ENCODE measurements at places on chromosomes 1 and 21.

DNA sequence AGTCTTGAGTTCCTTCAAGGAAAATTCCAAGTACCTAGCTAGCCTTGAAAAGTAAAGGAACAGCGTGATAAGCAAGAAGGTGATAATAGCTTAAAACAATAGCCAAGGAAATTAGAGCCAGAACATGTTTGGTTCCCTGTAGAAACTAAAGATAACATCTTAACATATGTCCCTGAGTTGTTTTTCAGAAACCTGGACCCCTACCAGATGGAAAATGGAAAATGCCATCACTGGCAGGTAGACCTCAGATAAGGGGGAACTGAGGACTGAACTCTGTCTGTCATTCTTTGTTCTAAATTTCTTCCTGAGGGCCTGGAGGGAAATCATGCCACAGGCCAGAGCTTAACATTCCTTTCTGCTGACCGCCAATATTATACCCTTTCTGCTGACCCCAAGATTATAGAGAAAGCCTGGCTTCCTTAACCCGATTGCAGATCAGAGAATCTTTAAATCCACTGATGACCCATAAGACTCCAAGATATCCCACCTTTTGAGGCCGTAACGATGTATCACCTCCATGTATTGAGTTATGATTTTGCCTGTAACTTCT, 23.4 kb downstream of the CNIH3 start:
- no peak for DNase-seq

DNA sequence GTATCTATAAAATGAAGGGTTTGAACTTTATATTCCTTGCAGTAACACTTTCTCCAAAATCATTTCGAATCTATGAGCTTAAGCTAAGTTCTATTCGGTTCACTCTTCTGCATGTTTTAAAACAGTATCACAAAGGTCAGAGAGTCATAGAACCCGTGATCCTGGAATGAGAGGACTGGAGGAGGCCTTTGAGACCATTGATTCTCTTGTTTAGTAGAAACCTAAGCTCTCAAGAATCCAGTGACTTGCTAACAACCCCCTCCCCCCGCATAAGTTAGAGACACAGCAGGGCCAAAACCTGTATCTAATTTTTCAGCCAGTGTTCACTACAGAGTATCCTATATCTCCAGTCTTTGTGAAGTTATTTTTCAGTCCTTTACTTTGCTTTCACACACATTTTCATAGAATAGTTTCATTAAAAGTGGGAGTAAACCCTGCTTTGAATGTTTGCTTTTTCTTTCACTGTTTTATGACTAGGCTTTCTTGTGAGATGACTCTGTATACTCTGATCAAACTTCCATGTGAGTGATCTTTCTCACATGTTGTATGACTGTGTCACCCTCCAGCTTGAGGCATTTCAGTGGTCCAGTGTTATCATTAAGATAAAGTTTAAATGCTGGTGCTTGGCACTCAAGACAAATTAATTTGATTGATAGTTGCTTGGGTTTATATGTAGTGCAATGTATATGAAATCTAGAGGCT, 275.4 kb upstream of the SGIP1 start:
- no peak for DNase-seq

GRCh38 chr1:77888781-77889642, 588 bp downstream of the NEXN start:
- DNase-seq = no peak

DNA sequence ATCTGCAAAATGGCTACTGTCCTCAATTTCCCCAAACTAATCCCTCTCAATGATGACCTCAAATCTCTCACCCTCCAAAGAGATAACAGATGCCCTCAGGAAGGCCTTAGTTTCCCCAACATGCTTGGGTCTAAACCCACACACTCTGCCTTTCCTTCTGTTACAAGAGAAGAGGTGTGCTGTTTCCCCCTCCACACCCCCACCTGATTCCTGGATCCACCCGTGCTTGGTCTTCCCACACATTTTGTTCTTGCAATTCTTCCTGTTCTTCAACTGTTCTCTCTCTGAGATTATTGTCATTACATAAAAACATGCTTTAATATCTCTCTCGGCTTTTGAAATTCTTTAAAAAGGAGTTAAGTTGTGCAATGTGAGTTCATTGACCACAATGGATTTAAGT, 5.7 kb upstream of the CBR3 start:
- DNase-seq = no peak

- DNase-seq = no peak
Measured at GRCh38 chr1:9230869-9231533, 3.6 kb upstream of the H6PD start.

DNA sequence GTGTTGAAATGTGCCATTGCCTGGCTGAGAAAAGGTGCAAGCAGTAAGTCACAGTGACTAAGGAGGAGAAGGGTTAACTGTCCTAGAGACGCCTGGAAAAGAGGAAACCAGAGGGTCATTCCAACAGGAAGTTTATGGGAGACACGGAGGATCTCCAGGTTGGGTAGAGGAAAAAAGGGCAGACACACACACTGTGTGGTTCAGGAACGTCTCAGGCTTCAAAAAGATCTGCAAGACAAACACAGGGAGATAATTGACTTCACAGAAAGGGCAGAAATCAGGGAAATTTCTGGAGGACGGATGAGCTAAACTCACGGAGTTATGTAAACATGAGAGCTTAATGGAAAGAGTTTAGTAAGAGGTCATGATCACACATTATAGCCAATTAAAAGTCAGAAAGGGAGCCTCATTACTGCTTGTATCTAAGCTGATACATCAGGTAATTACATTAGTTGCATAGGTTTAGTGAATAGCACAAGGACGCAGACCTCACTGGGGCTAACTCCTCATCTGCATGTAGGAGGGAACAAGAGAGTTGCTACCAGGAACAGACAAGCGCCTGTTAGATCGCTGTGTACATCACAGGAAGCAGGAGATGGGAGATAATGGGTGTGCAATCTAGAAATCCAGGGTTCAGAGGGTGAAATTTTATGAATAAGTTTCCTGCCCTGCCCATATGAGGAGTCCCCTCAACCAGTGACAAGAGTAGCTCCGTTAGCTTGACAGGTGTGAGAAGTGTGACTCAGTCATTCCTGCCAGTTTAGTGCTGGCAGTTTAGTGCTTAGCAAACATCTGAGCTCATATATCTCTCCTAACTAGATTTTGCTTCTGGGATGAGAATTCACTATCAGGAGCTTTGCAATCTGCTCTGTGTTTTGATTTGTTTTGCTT, 96.6 kb upstream of the TNR start:
- DNase-seq = peak; percentile 19

GRCh38 chr1:191729742-191730141, 428.5 kb upstream of the RGS18 start:
- no peak for DNase-seq

- DNase-seq = no peak
Measured at GRCh38 chr1:229557913-229558414, 543 bp downstream of the ABCB10 start.

DNA sequence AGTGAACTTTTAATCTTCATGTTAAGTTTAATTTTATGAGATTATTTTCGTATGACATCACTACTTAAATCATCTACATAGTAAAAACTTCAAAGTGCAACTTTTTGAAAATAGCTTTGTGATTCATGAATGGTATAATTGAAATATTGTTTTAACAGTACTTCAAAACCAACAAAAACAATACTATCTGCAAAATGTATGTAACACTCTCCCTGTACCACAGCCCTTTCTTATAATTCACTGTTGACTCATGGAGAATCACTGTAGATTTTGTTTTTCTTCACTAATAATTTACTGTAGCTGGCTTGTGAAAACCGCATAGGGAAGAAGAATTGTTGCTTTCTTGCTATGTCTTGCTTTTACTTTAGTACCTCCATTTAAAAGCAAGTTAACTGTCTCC, 301.4 kb upstream of the ADAMTS5 start:
- DNase-seq = no peak

Data from NCI-H2029 (cell line).